CD4-positive, alpha-beta T cell treated with Interleukin-2 at 100 ng/mL for 4 hours (primary cell): ENCODE measurements at places on chromosomes 16 and 17.
A peak's percentile ranks its signal among the peaks of the same experiment; 100 is the strongest.

DNA sequence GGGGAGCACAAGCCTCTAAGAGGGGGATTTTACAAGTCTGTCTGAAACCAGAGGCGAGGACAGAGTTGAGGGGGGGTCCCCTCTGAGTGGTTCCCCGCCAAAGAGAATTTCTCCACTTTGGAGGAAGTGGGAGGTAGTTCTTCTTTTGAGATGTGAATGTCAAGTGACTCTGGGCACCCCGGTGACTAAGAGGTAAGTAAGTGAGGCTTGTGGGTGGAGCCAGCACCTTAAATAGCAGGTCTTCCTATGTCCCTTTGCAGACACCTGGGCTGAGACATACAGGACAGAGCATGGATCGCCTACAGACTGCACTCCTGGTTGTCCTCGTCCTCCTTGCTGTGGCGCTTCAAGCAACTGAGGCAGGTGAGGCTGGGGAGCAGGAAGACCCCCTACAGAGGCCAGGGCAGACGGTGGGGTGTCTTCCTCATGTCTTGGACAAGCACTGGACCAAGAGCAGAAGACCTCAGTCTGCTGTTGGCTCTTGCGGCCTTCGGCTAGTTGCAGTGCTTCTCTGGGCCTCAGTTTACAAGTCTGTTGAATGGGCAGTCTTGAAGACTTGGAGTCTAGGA, at the start of gene CCL22:
Gene CCL22, plus strand, starts transcription at position 257 of the 569 bp plus-strand sequence. Its CDS starts 34 bp downstream, at position 291.
- no peak for DNase-seq

- DNase-seq, result no peak
These were observed 1.3 kb downstream of the FOXC2 start for GRCh38 chr16:86567701-86568581.

DNA sequence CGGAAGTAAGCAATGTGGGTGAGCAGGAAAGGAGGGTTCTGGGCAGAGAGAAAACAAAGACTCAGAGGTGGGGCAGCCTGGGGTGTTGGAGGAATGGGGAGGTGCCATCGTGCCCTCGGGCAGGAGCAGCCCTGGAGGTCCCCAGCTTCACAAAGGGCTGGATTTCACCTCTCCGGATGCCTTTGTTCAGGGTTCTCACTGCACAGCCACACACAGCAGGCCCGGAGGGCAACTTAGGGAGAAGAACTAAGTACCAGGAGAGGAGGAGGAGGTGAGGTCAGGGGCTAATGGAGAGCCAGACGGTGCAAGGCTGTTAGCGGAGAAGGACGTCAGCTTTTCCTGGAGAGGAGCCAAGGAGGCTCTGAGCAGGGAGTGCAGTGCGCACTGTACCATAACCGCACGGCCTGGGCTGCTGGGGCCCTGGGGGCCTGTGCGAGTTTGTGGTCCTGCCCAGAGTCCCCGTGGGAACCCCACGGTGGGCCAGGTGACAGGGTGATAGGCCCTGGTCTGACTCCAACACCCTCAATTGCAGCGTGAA, 9.3 kb downstream of the ARRB2 start:
- no peak for DNase-seq

GRCh38 chr17:61789872-61790271, 73.5 kb downstream of the BRIP1 start:
- no peak for DNase-seq

- no peak for DNase-seq
These were observed 55.5 kb downstream of the OTOA start for GRCh38 chr16:21719283-21719682.

GRCh38 chr17:42017866-42018200, 594 bp upstream of the DNAJC7 start:
- no peak for DNase-seq

GRCh38 chr17:7404737-7405349, 946 bp upstream of the TMEM256 start:
- DNase-seq, result peak; percentile 67

- no peak for DNase-seq
These were observed 1.5 kb downstream of the TRIM25 start for GRCh38 chr17:56912105-56912999.

- no peak for DNase-seq
These were observed 219.9 kb upstream of the NLRP1 start for GRCh38 chr17:5804251-5804650.

DNA sequence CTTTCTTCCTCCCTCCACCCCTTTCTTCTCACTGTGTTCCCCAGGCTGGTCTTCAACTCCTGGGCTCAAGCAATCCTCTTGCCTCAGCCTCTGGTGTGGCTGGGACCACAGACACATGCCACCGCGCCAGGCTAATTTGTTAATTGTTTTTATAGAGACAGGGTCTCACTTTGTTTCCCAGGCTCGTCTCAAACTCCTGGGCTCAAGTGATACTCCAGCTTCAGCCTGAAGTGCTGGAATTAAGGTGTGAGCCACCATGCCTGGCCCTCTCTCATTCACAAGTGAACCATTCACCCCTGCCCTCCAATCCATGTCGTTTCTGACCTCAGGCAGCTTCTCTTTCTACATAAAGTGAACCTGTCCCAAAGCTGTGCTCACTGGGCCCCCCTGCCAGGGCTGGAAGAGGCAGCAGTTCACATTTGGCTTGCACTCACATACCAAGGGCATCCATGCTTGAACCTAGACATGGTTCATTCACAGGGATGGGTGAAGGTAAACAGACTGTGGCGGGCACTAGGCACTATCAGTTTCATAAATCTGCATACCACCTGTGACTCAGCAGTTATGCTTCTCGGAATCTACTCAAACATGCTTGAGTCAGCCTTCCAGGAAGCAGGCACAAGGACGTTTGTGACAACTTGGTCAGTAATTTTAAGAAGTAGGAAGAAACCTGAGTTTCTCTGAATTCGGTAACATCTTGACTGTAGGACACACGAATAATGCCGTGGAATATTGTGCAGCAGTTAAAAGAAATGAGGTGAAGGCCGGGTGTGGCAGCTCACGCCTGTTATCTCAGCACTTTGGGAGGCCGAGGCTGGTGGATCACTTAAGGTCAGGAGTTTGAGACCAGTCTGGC, 6.0 kb upstream of the RNF213 start:
- DNase-seq, result peak; percentile 94

- DNase-seq, result peak; percentile 39
These were observed at the start of gene OR1F1 for GRCh38 chr16:3187798-3188674. Gene OR1F1 (plus strand): TSS chr16:3188204.

GRCh38 chr17:3030096-3030495, 33.3 kb downstream of the OR1D5 start:
- no peak for DNase-seq

- DNase-seq, result no peak
These were observed 5.6 kb downstream of the IL4R start for GRCh38 chr16:27319257-27319965.

GRCh38 chr16:85134789-85135142, 22.5 kb upstream of the CIBAR2 start:
- no peak for DNase-seq

DNA sequence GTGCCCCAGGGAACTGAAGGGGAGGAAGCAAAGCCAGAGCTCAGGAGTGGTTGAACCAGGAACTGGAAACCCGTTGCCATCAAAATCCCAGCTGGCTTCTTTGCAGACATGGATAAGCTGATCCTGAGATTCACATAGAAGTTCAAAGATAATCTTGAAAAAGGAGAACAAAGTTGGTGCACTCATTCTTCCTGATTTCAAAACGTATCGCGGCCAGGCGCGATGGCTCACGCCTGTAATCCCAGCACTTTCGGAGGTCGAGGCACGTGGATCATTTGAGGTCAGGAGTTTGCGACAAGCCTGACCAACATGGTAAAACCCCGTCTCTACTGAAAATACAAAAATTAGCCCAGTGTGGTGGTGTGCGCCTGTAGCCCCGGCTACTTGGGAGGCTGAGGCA, 7.1 kb downstream of the RAP1GAP2 start:
- no peak for DNase-seq

- no peak for DNase-seq
These were observed 8.9 kb upstream of the WSCD1 start for GRCh38 chr17:6061290-6061689.

GRCh38 chr16:57023541-57024249, 34.3 kb downstream of the NLRC5 start:
- DNase-seq, result peak; percentile 86

DNA sequence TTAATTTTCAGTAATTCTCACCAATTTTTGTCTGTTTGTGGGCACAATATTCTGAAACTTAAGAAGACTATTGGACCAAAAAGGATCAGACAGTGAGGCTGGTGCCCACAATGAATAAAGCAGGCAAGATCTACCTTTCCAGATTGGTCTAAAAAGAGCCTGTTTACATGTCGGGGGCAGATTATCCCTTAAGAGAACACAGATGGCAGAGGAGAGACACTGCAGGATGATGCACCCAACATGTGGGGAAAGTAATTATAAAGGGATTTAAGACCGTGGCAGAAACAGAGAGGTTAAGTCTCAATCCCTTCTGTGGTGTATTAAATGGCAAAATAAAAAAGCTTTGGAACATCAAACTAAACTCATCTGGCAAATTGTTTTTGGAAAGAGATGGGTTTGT, 331.8 kb upstream of the CDH11 start:
- no peak for DNase-seq

- no peak for DNase-seq
These were observed 5.4 kb downstream of the WBP2 start for GRCh38 chr17:75849724-75850123.

DNA sequence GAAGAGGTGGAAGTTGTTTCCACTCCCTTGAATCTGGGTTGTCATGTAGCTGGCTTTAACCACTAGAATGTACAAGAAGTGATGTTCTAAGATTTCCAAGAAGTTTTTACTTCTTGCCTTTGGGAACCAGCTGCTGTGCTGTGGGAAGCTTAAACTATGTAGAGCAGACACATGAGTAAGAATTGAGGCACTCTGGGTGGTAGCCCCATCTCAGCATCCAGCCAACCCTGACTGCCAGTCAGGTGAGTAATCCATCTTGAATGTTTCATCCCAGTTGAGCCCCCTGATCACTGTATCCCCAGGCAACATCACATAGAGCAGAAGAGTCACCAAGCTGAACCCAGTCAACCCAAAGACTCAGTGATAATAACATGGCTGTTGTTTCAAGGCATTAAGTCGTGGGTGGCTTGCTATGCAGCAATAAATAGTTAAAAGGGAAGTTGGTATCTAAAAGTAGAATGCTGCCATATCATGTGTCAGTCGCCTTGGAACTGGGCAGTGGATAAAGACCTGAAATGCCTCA, 62.8 kb upstream of the GPR139 start:
- no peak for DNase-seq

- no peak for DNase-seq
These were observed 278.7 kb downstream of the FTO start for GRCh38 chr16:53982631-53983042.

- DNase-seq, result no peak
These were observed 85.3 kb upstream of the GSE1 start for GRCh38 chr16:85527767-85528297.

- no peak for DNase-seq
These were observed 1.2 kb downstream of the DNAJA3 start for GRCh38 chr16:4426722-4427372.

DNA sequence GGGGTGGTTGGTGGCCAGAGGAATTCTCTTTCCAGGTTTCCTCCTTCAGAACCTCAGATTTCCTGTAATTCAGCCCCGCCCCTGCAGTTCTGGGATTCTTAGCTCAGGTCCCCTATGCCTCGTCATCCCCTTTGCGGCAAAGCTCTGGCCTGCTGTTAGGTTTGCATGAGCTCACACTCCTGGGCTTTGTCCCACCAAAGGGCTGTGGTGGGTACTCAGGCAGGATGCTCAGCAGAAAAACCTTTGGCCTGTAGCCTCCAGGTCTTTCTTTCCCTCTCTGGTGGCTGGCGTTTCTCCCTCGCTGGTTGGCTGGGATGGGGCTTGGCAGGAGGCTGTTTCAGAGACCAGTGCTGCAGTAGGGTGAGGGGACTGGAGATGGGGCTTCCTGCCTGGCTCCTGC, 9.6 kb upstream of the PLEKHG4 start:
- no peak for DNase-seq

GRCh38 chr17:8163978-8164814, 1.4 kb upstream of the VAMP2 start:
- DNase-seq, result peak; percentile 73

DNA sequence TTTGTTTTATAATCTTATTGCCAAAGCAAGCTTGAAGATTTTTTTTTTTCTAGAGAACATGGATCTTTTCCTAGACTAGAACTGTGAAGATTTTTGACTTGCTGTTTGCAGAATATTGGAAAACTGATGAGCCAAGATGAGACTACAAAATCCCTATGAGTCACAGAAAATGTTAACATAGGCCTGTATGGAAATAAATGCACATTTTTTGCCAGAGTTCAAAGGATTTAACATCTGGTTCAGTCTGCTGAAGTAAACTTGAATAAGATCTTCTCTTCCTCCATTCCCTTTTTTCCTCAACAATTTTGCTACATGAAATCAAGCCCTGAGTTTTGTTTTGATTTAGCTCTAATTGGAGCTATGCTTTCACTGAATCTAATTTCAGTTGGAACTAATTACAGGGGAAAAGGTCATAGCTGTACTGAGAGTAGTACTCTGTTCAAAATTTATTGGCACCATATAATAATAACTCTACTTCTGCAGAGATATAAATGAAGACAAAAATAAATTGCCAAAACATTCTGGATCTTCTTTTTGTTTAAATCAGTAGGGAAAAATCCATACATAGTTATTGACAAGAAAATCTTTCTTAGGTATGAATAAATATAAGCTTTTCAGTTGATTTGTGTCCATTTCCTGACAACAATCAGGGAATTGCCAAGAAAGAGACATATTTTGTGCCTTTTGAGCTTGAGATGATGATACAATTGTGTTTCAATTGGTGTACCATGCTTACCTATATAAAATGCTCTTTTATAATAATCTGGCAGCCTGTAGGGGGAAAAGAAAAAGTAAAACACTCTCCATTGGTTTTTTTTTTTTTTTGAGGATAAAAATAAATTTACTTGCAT, 387.5 kb upstream of the GOT2 start:
- no peak for DNase-seq

DNA sequence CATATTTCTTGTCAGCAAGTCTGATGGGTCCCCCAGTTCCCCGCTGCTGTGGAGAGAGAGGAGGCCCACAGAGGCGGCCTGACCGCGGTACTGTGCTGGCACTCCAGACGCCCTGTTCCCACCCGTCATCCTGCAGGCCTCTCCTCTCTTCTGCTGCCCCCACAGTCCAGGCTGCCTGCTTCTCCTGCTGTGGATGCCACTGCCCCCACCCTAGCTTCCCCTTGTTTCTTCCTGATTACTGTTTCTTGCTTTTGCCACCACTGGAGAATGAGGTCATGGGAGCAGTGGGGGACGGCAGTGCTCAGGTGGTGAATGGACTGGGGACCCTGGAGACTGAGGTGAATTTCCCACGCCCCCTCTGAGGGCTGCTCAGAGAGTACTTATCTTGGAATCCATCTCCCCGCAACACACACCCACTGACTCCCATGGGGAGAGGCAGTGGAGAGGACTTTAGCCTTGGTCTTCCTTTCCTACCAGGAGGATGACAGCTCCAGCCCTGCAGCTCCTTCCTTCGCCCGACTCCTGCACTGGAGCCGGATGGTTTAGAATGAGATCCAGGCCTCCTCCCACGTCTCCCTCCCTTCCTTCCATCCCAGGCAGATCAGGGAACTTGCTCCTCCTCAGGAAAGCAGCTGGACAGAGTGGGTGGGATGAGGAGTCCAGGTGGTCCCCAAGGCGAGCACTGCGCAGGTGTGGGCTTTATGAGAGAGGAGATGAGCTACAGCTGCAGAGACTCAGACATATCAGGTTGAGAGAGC, 60.4 kb downstream of the PLXDC1 start:
- no peak for DNase-seq

- DNase-seq, result no peak
These were observed 1.0 kb downstream of the ANTKMT start for GRCh38 chr16:721765-722540.
